Smooth muscle cell of bladder (primary cell): ENCODE measurements at places on chromosomes 5 and 9. TPM values are rescaled to one million over a fixed set of nuclear protein-coding genes. Genes with fewer than 3 reads are reported as not detected.

Gene LCN12
- 0.28 TPM in 1 of 2 replicates, not detected in the other for total RNA-seq

Gene VCAN
- total RNA-seq = 452 and 607 TPM in 2 replicates

Gene SLC6A3
- under 0.01 TPM in 1 of 2 replicates, not detected in the other for total RNA-seq

Gene ADAMTS6
- 58.6 and 72.2 TPM in 2 replicates for total RNA-seq

Gene KDM4C
- total RNA-seq = 29.2 and 34.5 TPM in 2 replicates

Gene DRD1
- total RNA-seq = under 0.01 and 0.14 TPM in 2 replicates

Gene FCN2
- not detected in 2 replicates for total RNA-seq
